Osteocyte (in vitro differentiated cells): ENCODE measurements at places on chromosomes 3 and 15. TPM values are rescaled to one million over a fixed set of nuclear protein-coding genes. Genes with fewer than 3 reads are reported as not detected.

Gene ADGRG7
- total RNA-seq: not detected in 2 replicates

Gene LRRIQ4
- not detected in 2 replicates for total RNA-seq

Gene GOLGA6L7
- total RNA-seq: not detected in 2 replicates

Gene MAGI1
- total RNA-seq: 20.1 and 21.9 TPM in 2 replicates

Gene DUOXA2
- total RNA-seq: not detected in 2 replicates

- H3K36me3 ChIP-seq: no peaks in the 10 kb centered on the region
- DNase-seq: no peak
- H3K27ac ChIP-seq: no peak overlapping the region
- no peaks in the 10 kb centered on the region for H3K27me3 ChIP-seq
These were observed 511.8 kb downstream of the EDEM1 start for GRCh38 chr3:5699313-5699712.

- peaks cover 2% of the 10 kb centered on the region for H3K27me3 ChIP-seq
- H3K4me3 ChIP-seq: no peak overlapping the region
- DNase-seq: no peak
- peaks cover 2% of the 10 kb centered on the region for H3K36me3 ChIP-seq
These were observed 7.7 kb upstream of the KCTD6 start for GRCh38 chr3:58484045-58484721.

- peaks cover 45% of the 10 kb centered on the region for H3K4me1 ChIP-seq
- H3K27ac ChIP-seq: no peak overlapping the region
- no peak overlapping the region for H3K4me3 ChIP-seq
- peaks cover 10% of the 10 kb centered on the region for H3K27me3 ChIP-seq
- no peak for DNase-seq
These were observed 288.3 kb downstream of the TLE3 start for GRCh38 chr15:69809421-69809820.

GRCh38 chr15:83919319-83919830, 265.5 kb downstream of the ADAMTSL3 start:
- H3K4me1 ChIP-seq: no peaks in the 10 kb centered on the region
- no peaks in the 10 kb centered on the region for H3K27me3 ChIP-seq
- DNase-seq: no peak
- H3K4me3 ChIP-seq: no peak overlapping the region
- no peaks in the 10 kb centered on the region for H3K36me3 ChIP-seq
- H3K27ac ChIP-seq: no peak overlapping the region

DNA sequence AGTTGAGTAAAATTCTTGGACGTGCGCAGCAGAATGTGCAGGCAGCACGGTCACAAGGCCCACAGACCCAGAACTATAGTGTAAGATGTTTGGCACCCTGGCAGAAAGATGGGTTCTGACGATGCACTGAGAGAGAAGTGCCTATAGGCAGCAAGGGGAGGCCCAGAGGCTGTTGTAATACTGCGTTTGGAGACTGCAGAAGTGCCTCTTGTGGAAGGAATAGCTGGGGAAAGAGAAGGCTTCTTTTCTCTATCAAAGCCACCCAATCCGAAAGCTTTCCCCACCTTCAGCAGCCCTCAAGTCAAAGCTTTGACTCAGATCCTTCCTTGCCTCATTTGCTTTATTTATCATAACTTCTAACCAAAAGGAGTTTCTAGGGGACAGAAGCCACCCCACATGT, 5.2 kb upstream of the SIN3A start:
- H3K4me3 ChIP-seq: peak overlapping the region; percentile 82
- H3K27me3 ChIP-seq: no peaks in the 10 kb centered on the region

GRCh38 chr3:177499779-177500423, 302.6 kb upstream of the TBL1XR1 start:
- no peak overlapping the region for H3K4me3 ChIP-seq
- no peaks in the 10 kb centered on the region for H3K27me3 ChIP-seq
- DNase-seq: no peak
- H3K4me1 ChIP-seq: peaks cover 16% of the 10 kb centered on the region

DNA sequence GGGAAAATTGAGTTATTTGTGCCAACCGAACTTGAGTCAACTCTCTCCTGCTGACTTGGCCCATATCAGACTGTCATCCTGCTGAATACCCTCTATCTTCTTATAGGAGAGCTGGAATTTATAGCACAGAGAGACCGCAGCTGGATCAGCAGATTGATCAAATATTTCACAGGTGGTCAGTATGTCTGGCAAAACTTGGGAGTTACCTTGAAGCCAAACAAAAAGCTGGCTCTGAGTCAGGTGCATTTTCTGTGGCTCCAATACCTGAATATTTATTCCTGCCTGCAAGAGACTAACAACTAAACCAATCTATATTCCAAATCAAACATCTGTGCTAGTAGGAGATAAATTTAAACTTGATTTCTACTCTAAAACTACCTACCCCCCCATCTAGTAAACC, 752.1 kb upstream of the ALCAM start:
- peaks cover 25% of the 10 kb centered on the region for H3K4me1 ChIP-seq
- DNase-seq: no peak

- H3K27ac ChIP-seq: no peak overlapping the region
- no peak for DNase-seq
- H3K4me3 ChIP-seq: no peak overlapping the region
- H3K4me1 ChIP-seq: no peaks in the 10 kb centered on the region
- H3K27me3 ChIP-seq: no peaks in the 10 kb centered on the region
These were observed 55.0 kb upstream of the SNRPN start for GRCh38 chr15:24899795-24900194.

- no peak overlapping the region for H3K4me3 ChIP-seq
- H3K4me1 ChIP-seq: peaks cover 45% of the 10 kb centered on the region
- peak overlapping the region; percentile 45 for H3K27ac ChIP-seq
- no peak for DNase-seq
These were observed 38.4 kb upstream of the SLC6A6 start for GRCh38 chr3:14363991-14364390.

- H3K27me3 ChIP-seq: no peaks in the 10 kb centered on the region
- no peak for DNase-seq
- peaks cover 37% of the 10 kb centered on the region for H3K36me3 ChIP-seq
- H3K4me1 ChIP-seq: no peaks in the 10 kb centered on the region
- H3K4me3 ChIP-seq: no peak overlapping the region
These were observed 20.2 kb upstream of the CXCR6 start for GRCh38 chr3:45922950-45923590.

GRCh38 chr3:12545473-12545791, at the start of gene MKRN2OS:
Gene MKRN2OS (minus strand): TSS chr3:12545499. CDS start chr3:12545464, 35 bp downstream.
- DNase-seq: no peak
- no peak within 1 kb of the TSS for H3K4me3 ChIP-seq
- no peaks in the 10 kb centered on the region for H3K36me3 ChIP-seq
- H3K27me3 ChIP-seq: no peaks in the 10 kb centered on the region
- no peak within 1 kb of the TSS for H3K27ac ChIP-seq

DNA sequence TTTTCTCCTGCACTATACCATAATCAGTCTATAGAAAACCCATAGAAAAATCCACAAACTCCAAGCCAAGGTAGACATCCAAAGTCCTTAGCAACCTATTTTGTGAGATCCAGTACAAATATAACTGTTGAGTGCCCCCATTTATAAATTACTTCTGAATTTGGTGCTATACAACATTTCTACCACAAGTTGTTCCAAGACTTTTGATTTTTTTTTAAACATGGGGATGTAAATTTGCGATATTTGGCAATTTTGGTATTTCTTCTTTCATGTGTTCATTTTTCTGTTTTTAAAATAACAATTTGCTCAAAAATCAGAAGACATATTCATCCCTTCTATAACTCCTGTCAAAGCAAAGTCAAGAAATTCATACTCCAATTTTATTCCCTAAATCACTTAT, 763.8 kb downstream of the ROBO1 start:
- no peak overlapping the region for H3K4me3 ChIP-seq
- no peak for DNase-seq
- H3K4me1 ChIP-seq: peaks cover 52% of the 10 kb centered on the region
- no peaks in the 10 kb centered on the region for H3K27me3 ChIP-seq

DNA sequence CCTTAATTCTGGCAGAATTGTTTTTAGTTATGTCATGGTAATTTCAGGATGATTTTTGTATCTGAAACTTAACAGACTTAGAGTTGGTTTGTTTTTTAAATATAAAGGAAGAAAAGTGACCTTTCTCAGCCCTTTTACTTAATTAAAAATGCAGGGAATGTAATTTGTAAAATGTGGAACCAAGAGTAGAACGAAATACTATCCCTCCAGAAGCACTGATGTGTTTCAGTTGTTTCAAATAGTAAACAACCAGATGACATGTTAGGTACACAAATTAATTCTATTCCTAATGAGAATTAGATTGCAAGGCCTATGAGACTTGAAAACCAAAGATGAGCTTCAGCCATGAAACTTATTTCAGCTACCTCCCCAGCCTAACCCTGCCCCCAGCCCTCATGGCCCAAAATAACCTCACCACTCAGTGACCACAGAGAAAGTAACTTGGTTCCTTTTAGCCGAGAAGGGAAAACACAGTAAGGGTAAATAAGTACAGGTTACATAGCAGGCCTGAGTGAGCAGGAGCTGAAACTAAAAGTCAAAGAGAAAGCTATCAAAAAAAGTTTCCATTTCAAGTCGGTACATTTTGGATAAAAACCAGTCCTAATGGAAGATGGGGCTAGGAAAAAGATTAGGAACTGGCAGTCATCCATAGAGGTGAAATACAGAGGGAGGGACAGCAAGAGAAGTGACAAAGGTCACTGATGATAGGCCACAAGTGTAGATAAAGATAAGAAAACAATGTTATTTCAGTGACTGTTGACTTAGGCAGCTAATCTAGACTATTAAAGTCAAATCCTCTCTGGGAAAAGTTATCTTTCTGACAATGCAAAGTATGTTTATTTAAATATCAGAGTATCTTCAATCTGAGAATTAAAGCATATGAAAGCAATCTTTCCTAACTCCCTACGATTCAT, 23.2 kb downstream of the SENP8 start:
- H3K27ac ChIP-seq: no peak overlapping the region
- H3K4me1 ChIP-seq: no peaks in the 10 kb centered on the region
- no peak for DNase-seq

DNA sequence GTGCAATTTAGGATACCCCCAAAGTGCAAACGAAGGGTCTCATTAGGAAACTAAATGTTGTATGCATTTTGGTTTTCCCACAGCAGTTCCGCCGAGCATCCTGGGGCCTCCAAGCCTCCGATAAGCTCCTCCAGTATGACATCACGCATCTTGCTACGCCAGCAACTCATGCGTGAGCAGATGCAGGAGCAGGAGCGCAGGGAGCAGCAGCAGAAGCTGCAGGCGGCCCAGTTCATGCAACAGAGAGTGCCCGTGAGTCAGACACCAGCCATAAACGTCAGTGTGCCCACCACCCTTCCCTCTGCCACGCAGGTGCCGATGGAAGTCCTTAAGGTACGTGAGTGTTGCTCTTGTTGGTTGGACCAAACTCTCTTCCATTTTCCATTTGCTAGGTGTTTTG, 120.5 kb upstream of the SAMMSON start:
- no peak overlapping the region for H3K4me3 ChIP-seq
- H3K27me3 ChIP-seq: no peaks in the 10 kb centered on the region
- no peak for DNase-seq
- no peaks in the 10 kb centered on the region for H3K36me3 ChIP-seq
- no peaks in the 10 kb centered on the region for H3K4me1 ChIP-seq
- H3K27ac ChIP-seq: no peak overlapping the region

DNA sequence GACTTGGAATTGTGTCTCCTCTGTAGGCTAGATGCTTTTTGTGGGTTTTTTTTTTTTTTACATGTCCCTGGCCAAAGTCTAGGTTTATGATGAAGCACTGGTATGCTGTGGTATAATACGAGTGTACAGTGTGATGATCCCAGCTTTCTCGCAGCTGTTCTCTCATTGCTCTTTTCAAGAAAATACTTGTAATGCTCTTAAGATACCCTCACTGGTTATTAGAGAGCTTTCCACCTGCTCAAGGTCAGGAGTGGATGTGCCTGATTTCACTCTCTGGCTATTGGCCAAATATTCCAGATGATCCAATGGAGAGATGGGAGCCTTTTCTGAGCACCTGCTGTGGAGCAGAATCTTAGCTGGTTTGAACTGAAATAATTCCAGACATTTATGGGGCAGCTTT, 215.1 kb downstream of the MYRIP start:
- peaks cover 7% of the 10 kb centered on the region for H3K27me3 ChIP-seq
- no peak overlapping the region for H3K27ac ChIP-seq
- H3K4me3 ChIP-seq: no peak overlapping the region
- H3K36me3 ChIP-seq: no peaks in the 10 kb centered on the region
- H3K4me1 ChIP-seq: no peaks in the 10 kb centered on the region
- no peak for DNase-seq

GRCh38 chr3:111824351-111824750, 34.7 kb upstream of the PHLDB2 start:
- H3K27ac ChIP-seq: no peak overlapping the region
- H3K36me3 ChIP-seq: no peaks in the 10 kb centered on the region
- DNase-seq: no peak
- H3K4me1 ChIP-seq: peaks cover 15% of the 10 kb centered on the region

DNA sequence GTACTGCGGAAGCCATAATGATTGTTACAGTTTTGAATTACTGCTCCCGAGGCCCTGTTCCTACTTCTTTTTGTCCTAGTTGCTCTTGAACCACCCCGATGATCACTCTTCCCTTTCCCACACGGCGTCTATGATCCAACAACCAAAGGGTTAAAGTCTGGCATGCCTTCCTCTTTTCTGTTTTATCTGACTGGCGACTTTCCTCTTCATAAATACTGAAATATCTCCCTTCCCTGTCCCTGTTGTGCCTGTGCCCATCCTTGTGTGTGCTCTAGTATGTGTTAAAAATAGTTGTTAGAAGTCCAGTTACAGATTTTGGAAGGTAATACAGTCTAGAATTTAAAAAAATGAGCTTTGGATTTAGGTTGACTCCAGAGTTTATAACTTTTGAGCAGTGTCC, 83.6 kb downstream of the AKAP13 start:
- H3K27ac ChIP-seq: peak overlapping the region; percentile 9
- no peak for DNase-seq
- H3K27me3 ChIP-seq: no peaks in the 10 kb centered on the region
- no peak overlapping the region for H3K4me3 ChIP-seq
- H3K4me1 ChIP-seq: peaks cover 50% of the 10 kb centered on the region
- H3K36me3 ChIP-seq: no peaks in the 10 kb centered on the region

DNA sequence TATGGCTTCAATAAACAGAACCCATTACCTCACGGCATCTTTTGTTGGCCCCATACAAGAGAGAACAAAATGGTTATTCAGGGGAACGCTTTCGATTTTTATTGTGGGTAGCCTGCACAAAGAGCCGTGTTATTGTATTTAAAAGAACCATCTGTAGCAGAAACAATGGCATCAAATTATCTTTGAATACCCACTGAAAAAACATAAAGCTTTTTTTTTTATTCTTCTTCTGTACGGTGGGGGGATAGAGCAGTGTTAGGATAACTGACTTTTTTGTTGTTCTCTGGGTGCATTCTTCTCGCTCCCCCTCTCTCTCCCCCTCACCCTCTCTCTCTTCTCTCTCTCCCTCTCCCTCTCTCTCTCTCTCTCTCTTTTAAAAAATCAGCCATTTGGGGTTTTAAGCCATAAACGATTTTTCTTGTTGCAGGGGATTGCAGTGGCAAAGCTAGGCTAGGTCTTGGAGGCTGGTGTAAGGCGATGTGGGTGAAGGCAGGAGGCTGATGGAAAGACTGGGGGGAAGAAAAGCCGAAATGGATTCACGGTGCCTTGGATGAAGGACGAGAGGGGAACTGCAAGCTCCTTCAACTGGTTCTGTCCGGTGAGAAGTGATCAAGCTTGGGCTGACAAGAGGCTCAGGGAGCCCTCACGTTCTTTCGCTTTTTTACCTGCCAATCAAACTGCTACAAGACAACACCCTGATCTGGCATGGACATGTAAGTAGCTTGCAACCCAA, 12.4 kb upstream of the SOX2 start:
- peaks cover 47% of the 10 kb centered on the region for H3K27me3 ChIP-seq
- no peak overlapping the region for H3K27ac ChIP-seq
- no peaks in the 10 kb centered on the region for H3K36me3 ChIP-seq
- no peak for DNase-seq
- H3K4me3 ChIP-seq: no peak overlapping the region

GRCh38 chr3:150878996-150879575, 26.2 kb downstream of the MINDY4B start:
- DNase-seq: no peak
- no peaks in the 10 kb centered on the region for H3K36me3 ChIP-seq
- peaks cover 26% of the 10 kb centered on the region for H3K27me3 ChIP-seq
